RWPE1 (cell line): ENCODE measurements at places on chromosomes 7 and 10.
A peak's percentile ranks its signal among the peaks of the same experiment; 100 is the strongest.

DNA sequence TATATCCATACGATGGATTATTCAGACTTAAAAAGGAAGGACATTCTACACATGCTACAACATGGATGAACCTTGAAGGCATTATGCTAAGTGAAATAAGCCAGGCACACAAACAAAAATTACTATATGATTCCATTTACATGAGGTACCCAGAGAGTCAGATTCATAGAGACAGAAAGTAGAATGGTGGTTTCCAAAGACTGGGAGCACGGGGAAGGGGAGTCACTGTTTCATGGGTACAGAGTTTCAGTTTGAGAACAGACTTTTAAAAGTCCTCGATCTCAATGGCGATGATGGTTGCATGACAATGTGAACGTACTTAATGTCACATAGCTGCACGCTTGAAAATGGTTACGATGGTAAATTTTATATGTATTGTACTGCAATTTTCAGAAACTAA, 39.3 kb downstream of the NUDCD3 start:
- no peak for DNase-seq

DNA sequence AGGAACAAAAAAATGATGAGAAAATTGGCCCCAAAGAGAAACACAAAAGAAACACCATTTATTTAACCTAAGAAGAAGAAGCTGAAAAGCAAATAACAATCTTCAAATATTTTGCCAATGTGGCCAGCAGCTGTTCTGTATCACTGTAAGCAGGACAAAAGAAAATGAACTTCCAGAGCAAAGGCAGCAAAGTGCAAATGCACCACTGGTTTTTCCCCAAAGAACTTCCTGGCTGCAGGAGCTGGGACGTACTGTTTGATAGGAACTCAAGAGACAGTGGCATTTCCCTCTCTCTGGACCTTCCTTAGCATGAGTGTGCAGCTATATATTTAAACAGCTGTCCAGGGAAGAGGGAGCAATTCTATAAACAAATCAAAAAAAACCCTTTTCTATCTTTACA, 60.4 kb downstream of the RNLS start:
- DNase-seq = no peak

GRCh38 chr7:38813768-38814167, 95.2 kb downstream of the VPS41 start:
- no peak for DNase-seq

- DNase-seq = no peak
Measured at GRCh38 chr7:139660317-139661042, 117.3 kb downstream of the HIPK2 start.

DNA sequence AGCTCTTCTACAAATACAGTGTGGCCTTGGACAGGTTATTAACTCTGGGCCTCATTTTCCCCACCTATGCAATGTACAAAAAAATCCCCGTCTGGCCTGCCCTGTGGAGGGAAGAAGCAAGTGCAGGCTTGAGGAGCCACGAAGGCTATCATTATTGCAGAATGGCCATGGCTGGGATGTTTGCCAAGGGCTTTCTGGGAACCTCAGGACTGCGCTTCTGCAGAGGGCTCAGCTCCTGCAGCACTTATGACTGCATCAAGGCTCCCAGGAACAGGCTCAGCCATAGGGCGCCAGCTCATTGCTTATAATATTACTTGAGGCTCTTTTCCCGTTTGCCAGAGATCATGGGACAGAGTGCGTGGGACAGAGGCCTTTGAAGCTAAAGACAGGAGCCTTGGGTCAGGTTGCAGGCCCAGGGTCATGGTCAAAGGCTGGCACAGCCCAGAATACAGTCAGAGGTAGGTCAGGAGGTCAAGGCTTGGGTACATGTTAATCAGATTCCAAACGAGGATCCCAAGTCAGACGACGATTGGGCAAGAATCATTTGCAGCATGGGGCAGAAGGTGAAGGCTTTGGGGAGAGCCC, 20.6 kb upstream of the C10orf105 start:
- peak; percentile 80 for DNase-seq

DNA sequence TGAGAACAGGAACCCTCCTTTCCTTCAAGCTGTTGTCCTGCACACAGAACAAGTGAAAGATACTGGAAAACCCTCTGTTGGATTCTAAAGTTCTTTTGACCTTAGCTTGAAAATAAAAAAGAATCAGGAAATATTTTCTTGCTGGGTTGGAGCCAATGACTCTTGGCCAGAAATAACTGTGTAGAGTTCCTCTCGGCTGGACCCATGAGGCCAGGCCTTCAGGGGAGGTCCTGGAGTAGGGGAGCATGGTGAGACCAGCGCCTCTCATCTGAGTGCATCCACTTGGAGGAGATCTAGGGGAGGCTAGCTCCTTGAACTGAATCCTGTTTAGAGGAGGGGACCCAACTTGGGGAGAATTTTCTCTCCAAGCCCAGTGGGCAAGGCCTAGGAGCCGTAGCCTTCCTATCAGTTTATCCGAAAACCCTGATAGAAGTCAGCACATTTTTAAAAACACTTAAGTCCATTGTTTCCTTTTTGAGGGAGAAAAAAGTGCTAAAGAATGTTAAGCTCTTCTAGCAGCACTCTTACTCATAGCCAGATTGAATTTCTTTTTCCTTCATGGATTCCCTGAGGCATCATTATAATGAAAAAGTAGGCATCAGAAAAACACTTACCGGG, 635.7 kb upstream of the ANKRD30A start:
- DNase-seq = peak; percentile 17

DNA sequence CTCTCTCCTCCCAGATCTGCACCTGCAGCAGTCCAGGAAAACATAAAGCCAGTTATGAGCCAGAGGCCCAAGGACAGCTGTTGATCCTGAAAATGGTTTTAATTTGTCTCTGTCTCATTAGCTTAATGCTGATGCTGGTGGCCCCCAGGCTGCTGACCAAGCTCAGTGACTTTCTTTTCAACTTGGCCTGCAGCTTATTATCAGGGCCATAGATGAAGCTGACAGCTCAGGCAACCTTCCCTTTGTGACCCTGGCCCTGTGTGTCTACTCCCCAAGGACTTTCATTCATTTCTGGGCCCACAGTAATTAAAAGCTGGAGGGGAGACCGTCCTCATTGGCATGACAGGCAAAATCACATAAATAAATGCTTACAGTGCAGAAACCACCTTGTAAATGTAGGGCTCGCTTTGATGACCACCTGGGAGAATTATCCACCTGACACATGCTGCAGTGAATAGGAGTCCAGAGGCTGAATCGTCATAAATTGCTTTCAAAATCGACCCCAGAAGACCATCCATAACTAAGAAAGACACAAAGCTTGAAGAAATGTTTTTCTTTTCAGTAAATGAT, 138.5 kb downstream of the NPY start:
- DNase-seq = no peak

GRCh38 chr7:112293416-112293815, 86.9 kb downstream of the ZNF277 start:
- no peak for DNase-seq

GRCh38 chr7:95730493-95731280, 41.7 kb upstream of the DYNC1I1 start:
- DNase-seq = no peak

DNA sequence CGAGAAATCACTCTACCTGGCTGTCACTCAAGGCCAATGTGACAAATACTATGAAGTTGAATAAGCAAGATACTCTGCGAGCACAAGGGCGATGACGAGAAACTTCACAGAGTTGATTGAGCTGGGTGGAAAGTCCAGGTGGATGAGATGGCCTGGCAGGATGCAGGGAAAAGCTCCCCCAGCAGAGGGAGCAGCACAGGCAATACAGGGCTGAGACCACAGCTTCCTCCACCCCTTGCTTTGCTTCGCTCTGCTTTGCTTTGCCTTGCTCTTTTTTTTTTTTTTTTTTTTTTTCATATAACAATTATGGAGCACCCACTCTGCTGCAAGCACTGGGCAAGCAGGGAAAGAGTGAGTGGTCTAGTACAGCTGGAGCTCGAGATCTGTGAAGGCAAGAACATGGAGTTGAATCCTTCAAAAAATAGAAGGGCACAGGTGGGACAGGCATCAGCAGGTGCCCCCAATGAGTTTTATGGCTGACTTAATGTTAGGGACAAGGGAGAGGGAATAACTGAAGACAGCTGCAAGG, 88.3 kb downstream of the CABCOCO1 start:
- peak; percentile 46 for DNase-seq

- DNase-seq = no peak
Measured at GRCh38 chr7:20577441-20578071, 37.9 kb upstream of the ABCB5 start.

- peak; percentile 10 for DNase-seq
Measured at GRCh38 chr7:21300692-21301091, 127.2 kb upstream of the SP4 start.

DNA sequence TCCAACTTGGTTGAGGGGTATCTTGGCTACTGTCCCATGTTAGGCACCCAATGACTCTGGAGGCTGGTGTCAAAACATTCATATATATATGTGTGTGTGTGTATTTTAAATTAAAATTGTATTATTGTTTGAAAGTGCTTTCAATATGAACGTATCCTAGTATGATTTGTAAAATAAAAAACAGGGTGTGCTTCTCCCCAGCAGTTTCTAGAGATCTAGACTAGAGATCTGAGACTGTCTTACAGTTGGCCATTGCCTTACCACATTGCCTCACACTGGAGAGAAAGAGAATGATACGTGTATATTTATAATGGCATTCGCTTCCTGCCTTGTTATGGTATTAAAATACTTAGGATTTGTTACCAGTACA, 1.2 kb downstream of the BAG3 start:
- peak; percentile 65 for DNase-seq

GRCh38 chr7:767580-767940, 40.5 kb upstream of the PRKAR1B start:
- peak; percentile 73 for DNase-seq

- DNase-seq = no peak
Measured at GRCh38 chr10:42969147-42969546, 107.7 kb upstream of the RET start.

DNA sequence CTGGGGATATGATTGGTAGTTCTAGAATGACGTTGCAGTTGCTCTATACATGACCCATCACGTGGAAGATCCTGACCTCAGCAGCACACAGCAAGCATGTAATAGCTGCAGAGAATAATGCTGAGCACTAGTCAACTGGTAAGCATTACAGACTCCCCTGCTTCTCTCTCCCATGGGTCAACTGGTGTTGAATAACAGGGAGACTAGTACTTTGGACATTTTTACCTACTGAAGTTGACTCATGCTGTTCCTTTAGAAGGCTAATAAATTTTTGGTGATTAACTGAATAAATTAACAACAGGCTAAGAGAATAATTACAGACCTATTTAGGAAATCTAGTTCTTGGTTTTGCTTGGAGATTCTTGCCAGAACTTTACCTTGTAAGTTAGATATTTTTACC, 234.1 kb downstream of the AUTS2 start:
- DNase-seq = no peak

DNA sequence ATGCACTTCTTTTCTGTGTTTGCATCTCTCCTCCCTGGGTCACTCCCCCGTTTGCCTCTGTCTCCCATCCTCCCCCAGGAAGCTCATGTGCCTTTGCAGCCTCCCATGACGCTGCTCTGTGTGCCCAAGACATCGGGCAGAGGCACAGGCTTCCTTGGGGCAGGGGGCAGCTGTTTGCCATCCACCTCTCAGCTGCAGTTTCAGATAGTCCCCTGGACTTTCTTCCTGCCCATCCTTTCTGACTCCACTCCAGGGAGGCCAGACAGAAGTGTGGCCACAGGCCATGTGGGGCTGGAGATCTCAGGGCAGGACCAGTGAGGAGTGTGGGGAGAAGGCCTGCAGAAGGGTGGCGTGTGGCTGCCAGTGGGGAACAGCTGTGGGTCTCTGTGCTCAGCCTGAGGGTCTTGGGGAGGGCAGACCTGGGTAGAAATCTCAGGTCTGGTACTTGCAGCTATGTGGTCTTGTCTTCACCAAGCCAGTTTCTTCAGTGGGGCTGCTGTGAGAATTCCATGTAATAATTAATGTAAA, 10.6 kb upstream of the SAMD8 start:
- no peak for DNase-seq

DNA sequence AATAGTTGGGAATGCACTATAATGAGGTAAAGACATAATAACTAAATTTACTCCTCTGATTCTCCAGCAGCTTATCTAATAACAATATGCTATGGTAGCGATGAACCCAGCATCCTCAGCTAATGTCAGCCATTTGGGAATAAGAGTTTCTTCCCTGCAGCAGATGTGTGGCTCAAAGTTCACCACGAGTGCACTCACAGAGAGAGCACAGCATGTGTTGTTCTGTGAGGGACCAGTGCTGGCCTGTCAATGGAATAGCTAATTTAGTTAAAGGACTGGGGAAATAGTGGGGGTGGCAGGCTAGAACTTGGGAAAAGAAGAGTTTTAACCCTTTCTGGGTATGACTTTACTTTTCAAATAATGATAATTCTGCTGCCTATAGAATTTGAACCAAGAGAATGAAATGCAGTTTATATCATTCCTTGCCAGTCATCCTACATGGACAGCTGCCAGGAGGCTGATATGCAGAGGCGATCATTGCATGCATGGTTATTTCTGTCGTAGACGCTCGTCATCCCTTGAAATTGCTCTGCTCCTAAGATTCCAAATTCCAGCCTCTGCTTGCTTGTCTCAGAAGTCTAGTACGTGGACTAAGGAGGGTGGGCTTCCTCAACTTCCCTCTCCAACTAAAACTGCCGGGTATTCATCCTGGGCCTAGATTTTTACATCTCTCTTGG, 355.6 kb downstream of the RNLS start:
- no peak for DNase-seq

GRCh38 chr7:50615519-50616080, 50.4 kb upstream of the DDC start:
- DNase-seq = no peak

GRCh38 chr10:117892681-117893220, 154.0 kb downstream of the RAB11FIP2 start:
- no peak for DNase-seq

DNA sequence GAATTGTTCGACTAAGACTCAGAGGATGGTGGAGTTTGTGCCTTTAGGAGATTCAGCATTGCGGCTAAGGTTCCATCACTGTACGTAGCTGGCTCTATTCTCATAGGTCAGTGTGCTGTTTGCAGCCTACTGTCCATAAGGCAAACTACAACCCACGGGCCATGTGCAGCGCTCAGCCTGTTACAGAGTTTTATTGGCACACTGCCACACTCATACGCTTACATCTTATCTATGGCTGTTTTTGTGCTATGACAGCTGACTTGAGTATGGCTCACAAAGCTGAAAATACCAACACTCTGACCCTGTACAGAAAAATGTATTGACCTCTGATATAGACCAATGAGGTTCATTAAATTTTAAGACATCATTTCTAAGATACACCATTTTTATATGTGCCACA, 114.5 kb downstream of the ARID5B start:
- DNase-seq = no peak

DNA sequence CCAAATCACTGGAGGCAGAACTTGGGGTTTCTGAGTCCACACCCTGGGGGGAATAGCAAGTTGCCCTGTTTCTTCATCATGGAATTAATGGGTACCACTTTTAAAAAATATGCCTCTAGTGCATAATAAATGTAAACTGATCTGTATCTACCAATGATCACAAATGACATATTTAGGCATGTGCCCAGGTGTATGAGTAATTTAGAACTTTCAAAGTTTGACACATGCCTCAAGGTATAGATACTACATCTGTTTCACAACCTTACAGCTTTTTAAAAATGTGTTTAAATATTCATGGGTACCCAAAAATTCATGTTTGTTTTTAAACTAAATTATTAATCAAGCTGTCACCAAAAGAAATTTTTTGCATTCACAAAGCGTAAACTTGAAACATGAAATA, 226.0 kb downstream of the KIAA1217 start:
- peak; percentile 13 for DNase-seq
